ENCODE measurements at places on chromosomes 6 and 20.

DNA sequence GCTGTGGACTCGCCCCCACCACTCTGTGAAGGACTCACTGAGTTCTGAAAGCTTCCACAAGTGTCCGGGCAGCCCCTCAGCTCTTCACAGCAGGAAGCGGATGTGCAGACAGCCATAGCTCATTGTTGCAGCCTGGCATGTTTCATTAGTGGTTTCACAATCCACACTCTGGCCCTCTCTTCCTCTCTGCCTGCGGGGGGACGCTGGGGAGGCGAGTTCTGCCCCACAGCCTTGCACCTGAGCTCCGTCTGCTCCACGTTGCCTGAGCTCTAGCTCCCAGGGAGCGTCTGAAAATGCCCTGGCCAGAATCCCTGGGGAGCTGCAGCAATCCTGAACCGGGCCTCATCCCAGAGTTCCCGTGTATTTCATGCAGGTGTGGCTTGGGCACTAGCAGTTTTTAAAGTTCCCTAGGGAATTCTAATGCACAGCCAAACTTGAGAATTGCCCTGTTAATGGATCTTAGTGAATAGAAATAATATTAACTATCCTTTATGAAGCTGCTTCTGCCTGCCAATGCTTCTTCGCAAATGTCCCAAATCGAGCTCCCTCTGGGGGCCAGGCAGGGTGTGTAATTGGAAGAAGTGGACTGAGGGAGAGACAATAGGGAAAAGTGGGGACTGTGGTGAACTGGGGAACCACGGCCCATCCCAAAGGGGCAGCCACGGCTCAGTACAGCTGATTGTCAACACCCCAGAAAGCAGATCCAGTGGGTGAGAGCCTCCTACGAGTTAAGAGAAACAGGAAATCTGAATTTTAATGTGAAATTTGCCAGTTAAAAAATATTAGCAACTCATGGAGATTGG, 51.5 kb downstream of the CTCFL start:
- DNase-seq, result peak; percentile 40

- no peak for DNase-seq
These were observed 57.4 kb downstream of the SYTL3 start for GRCh38 chr6:158707120-158707820.

DNA sequence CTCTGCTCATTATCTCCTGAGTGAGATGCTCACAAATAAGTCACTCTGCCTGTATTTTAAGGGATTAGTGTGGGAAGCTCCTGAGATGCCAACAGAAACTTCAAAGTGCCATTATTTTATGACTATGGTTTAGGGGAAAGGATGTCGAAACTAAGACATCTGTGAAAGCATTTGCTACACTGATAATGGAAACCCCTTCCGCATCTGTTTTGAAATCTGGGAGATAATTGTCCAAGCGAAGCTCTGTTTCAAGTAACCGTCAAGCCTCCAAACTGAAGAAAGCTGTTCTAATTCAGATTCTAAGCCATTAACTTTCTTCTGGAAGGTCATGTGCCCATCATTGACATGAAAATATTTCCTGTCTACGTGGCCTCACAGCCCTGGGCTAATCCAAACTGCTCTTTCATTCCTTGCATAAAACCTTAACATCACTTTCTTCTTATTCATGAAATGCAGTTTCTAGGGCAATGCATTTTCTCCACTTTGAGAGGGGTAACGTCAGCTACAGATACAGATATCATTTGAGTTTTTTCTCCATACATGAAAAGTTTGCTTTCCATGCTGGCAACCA, 932.0 kb downstream of the C6orf118 start:
- DNase-seq, result no peak

GRCh38 chr6:10429638-10430427, 15.0 kb upstream of the TFAP2A start:
- DNase-seq, result peak; percentile 57

DNA sequence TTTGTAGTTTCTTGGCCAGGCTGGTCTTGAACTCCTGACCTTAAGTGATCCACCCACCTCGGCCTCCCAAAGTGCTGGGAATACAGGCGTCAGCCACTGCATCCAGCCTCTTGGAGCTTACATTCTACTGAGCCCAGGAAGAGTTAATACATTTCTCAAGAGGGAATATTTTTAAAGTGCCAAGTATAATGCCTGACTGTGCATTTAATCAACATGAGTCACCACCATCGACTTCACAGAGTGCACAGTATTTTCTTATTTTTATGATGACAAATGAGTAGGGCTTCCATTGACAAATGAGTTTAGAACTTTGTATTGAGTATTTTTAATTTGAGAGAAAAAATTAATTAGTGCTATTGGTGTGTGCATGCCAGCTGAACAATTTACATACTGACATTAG, 72.2 kb downstream of the SASH1 start:
- no peak for DNase-seq

DNA sequence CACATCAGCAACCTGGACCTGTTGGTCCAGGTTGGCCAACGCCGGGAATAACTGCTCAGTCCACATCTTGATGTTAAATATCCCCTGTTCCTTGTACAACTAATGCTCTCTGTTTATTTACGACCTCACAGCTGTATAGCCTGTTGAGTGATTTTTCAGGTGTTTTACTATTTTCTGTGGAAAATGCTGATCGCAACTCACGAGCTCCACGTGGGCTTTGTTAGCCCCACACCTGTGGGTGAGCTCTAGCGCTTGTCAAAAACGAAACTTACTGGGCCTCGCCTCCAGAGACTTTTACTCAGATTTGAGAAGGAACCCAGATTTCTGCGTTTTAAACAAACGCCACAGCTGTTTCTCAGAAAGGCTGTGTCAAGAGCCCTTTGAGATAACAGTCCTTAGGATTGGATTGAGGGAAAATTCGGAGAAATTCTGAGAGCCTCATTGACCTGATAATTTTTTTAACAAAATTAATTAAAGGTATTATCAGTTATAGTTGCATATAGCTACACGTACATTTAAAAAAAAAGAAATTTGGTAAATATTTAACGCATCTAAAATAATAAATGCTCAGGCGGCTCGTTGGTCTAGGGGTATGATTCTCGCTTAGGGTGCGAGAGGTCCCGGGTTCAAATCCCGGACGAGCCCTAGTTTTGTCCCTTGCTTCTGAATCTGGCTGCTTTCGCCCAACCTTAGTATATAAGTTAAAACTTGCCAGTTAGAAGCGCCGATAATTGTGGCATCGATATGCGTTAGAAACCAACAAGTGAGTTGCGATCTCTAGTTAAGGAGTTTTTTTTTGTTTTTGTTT, 16.7 kb downstream of the HMGN4 start:
- peak; percentile 60 for DNase-seq

- DNase-seq, result peak; percentile 89
These were observed 209.8 kb upstream of the KCNQ5 start for GRCh38 chr6:72411872-72412708.

- DNase-seq, result no peak
These were observed 27.8 kb downstream of the JAG1 start for GRCh38 chr20:10646006-10646405.

DNA sequence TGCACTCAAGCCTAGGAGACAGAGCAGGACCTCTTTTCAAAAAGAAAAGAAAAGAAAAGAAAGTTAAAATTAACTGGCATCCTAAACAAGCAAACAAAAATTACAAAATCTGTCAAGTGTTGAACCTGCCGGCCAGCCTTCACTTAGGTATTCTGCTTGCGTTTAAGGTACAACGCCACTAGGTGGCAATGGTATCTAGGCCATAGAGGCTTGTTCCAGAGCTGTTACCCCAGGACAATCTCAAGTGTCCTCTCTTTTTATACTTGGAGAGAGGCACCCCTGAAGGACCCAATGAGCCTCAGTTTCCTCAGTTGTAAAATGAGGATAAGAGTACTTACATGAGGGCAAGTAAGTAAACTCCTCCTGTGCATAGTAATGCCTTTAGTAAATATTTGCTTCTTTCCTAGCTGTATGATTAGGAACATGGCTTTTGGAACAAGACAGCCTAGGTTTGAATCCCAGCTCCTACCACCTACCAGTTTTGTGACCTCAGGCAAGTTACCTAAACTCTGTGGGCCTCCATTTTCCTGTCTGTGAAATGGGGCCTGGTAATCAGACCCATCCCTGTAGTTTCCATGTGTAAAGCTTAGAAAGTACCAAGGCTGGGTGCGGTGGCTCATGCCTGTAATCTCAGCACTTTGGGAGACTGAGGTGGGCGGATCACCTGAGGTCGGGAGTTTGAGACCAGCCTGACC, 5.8 kb upstream of the PACSIN1 start:
- peak; percentile 10 for DNase-seq
